Stimulated activated CD4-positive, alpha-beta T cell treated with anti-CD3 and anti-CD28 coated beads, Interleukin-1b, Interleukin-23, amount 100 ng/mL, for 1 hour (primary cell): ENCODE measurements at places on chromosomes 3 and 15.

- DNase-seq: no peak
Observed at GRCh38 chr3:16692486-16693344, 87.5 kb upstream of the DAZL start.

GRCh38 chr3:160448845-160449635 is 546 bp downstream of the TRIM59 start:
- peak; percentile 7 for DNase-seq

- peak; percentile 84 for DNase-seq
Observed at GRCh38 chr3:14431917-14432834, 29.8 kb downstream of the SLC6A6 start.

DNA sequence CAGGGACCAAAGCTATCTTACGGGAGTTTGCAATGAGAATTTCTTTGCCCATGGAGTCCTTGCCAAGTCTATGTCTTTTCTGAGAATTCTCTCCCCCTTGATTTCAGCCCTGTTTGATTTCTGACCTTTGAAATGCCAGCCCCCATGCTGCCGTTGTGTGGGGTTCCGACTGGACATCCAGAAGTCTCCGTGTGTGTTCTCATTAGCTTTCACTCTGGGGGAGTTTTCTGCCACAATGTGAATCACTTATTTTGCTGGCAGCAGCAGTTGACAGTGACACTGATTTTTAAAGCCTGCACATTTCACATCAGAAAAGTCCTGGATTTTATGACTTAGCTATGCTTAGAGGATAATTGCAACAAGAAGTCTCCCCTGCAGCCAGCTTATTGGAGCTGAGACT is 98.4 kb upstream of the CTDSPL start:
- DNase-seq: no peak

DNA sequence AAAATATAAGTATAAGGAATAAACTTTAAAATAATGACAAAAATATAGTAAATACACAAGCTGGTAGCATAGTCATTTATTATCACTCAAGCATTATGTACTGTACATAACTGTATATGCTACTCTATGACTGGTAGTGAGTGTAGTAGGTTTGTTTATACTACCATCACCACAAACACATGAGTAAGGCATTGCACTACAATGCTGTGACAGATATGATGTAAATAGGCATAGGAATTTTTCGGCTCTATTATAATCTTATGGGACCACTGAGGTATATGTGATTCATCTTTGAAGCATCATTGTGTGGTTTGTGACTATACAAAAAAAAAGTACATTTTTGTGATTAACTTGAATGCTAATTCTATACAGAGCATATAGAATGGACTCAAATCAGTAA is 35.3 kb upstream of the FBN1 start:
- DNase-seq: no peak

- no peak for DNase-seq
Observed at GRCh38 chr3:10137178-10137577, 4.4 kb upstream of the VHL start.

- no peak for DNase-seq
Observed at GRCh38 chr15:71811036-71811736, 832 bp downstream of the NR2E3 start.

DNA sequence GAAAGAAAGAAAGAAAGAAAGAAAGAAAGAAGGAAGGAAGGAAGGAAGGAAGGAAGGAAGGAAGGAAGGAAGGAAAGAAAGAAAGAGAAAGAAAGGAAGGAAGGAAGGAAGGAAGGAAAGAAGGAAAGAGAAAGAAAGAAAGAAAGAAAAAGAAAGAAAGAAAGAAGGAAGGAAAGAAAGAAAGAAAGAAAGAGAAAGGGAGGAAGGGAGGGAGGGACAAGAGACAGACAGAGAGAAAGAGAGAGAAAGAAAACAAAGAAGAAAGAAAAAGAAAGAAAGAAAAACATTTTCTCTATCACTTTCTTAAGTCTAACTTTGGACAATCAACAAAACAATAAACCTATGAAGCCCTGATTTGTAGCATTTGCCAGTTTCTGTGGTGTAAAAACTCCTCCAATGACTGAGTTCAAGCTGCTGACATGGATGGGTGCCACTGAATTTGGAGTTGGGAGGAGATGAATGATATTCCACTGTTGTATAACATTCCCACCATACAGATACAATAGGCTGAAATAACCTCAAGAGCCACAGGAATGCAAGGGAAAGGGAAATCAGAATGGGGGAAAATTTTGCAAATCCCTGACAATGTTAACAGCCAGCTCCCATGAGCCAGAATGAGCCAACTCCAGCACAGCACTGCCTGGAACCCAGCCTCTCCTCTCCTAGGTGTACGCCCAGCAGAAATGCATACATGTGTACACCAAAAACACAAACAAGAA is 15.0 kb upstream of the RTP3 start:
- no peak for DNase-seq

DNA sequence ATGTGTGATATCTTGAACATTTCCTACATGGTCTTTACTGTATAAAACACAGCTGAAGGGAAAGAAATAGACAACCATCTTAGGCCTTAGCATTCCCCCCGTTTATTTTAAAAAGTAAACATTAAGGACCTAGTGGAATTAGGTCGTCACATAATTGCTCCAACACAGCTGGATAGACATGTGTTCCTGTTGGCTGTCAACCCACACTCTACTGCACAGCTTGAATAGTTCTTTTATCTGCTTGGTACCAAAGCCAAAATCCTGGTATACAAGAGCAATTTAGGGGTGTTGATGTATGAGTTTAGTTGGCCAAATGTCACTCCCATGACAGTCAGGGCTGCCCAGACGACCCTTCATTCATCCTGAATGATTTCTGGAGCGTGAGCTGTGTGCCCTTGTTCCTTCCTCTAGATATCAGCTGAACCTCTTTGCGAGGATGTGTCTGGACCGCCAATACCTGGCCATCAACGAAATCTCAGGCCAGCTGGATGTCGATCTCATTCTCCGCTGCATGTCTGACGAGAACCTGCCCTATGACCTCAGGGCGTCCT is 179.7 kb downstream of the ITPR1 start:
- no peak for DNase-seq

- no peak for DNase-seq
Observed at GRCh38 chr3:52126036-52126435, 28.2 kb downstream of the POC1A start.

- no peak for DNase-seq
Observed at GRCh38 chr3:194399166-194399565, at the start of gene GP5. Gene GP5, minus strand, starts transcription at chr3:194399266. Its CDS starts 984 bp downstream, at chr3:194398282.

DNA sequence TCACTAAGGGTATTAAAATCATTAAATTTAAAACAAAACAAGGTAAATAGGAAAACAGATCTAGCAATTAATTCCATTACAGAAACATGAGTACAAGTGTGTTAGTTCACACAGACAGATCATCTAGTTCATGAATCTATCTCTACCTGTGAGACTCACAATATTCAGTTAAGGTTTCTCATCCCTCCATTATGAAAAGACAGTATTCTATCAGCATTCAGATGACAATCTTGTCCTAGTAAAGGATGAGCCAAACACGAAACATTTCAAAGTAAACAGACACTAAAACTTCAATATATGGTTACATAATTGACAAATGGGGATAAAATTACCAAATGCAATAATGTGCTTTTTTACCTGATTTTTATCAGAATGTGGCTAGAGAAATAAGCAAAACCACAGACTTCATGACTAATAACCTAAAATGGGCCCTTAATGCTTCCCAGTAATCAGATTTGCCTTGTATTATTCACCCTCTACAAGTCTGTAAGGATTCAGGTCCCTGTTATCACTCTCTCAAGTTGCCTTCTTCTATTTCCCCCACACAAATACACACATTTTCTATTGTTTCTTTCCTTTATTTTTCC is 126.8 kb downstream of the DLG1 start:
- no peak for DNase-seq

DNA sequence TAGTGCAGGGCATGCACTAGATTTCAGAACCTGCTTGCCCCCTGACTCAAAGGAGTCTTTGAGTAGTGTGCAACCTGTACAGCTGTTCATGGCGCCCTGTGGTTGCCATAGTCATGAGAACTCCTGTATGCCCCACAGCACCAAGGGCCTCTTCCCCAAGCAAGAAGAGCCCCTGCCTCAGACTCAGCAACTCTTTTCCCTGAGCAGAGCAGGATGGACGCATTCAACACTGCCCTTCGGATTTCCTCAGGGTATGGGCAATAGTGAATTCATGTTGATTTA is 89.7 kb upstream of the KLF13 start:
- no peak for DNase-seq
